Aortic smooth muscle cell (primary cell): ENCODE measurements at places on chromosomes 13 and 19. TPM values are rescaled to one million over a fixed set of nuclear protein-coding genes. Genes with fewer than 3 reads are reported as not detected.

POSTN gene
- total RNA-seq, result 471 and 571 TPM in 2 replicates

FFAR1 gene
- not detected in 2 replicates for total RNA-seq

LGI4 gene
- 0.06 and 0.13 TPM in 2 replicates for total RNA-seq

ELAVL3 gene
- under 0.01 TPM in 1 of 2 replicates, not detected in the other for total RNA-seq

SCN1B gene
- total RNA-seq, result 16.1 and 32.8 TPM in 2 replicates
